ENCODE measurements at places on chromosomes 12 and 14. TPM values are rescaled to one million over a fixed set of nuclear protein-coding genes. Genes with fewer than 3 reads are reported as not detected.

DNA sequence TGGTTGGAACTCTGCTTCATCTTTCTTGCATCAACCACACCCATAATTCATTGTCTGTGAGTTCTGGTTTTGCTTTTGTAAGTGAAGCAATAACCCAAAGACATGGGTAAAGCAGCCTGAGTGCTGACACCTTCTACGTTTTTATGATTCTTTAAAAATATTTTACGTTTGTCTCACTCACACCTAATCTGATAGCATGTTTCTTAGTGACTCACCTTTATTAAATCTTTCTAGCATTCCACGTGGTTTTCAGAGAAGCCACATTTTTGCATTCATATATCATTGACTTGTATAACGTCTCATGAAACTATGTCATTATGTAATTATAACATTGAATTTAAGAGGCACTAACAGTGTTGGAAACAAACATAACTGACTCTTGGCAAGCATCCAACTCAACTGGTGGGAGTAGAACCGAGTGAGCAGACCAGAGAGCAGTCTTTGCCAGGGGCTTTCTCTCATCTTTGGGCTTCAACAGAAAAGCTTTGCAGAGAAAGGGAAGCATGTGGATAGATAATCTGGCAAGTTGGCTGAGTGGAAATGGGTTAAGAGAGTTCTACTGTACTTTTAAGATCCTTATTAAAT, 118.8 kb downstream of the TPH2 start:
- no peak for DNase-seq

- no peak for DNase-seq
Observed at GRCh38 chr14:93688820-93689219, 99.5 kb downstream of the PRIMA1 start.

Gene ALDH1L2
- 5.0 TPM for total RNA-seq

- no peak for DNase-seq
Observed at GRCh38 chr12:117363953-117364486, 2.6 kb upstream of the NOS1 start.

- no peak for DNase-seq
Observed at GRCh38 chr14:56808110-56808382, 2.2 kb downstream of the OTX2 start.

DNA sequence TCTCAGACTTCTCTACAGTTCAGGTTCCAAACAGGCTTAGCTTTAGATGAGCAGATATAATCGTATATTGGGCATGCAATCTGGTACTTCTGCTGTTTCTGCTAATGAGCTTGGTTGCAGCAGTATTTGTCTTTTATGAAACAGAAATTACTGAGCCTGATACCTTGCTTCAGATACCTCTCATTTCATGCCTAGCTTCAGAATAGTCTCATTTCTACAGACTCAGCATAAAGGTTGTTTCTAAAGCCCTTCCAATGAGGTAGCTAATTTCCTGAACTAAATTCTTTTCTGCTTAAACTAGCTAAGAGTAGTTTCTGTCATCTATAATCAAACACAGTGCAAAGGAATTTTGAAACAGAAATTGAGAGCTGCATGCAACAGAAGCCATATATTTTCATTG, 275.0 kb upstream of the KITLG start:
- DNase-seq: no peak

DNA sequence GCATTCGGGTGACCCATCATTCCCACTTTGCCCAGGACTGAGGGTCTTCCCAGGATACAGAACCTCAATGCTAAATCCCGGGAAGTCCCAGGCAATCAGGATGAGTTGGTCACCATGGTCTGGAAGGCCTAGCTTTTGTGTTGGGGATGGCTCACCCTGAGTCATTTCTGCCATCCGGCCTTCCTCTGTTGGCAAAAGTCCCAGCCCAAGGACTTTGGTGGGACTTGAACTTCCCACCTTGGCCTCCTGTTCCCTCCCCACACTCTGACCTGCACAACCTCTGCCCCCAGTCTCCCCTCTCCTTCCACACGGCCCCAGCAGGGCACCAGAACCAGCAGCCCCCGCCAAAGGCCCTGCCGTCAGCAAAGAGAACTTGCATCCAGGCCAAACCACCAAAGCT, 24.6 kb upstream of the NCOR2 start:
- no peak for DNase-seq

GRCh38 chr12:105030820-105031807, 45.0 kb downstream of the NOPCHAP1 start:
- no peak for DNase-seq

Gene TAS2R30
- total RNA-seq: 17.8 TPM

Gene PTCSC3
- not detected for total RNA-seq

DNA sequence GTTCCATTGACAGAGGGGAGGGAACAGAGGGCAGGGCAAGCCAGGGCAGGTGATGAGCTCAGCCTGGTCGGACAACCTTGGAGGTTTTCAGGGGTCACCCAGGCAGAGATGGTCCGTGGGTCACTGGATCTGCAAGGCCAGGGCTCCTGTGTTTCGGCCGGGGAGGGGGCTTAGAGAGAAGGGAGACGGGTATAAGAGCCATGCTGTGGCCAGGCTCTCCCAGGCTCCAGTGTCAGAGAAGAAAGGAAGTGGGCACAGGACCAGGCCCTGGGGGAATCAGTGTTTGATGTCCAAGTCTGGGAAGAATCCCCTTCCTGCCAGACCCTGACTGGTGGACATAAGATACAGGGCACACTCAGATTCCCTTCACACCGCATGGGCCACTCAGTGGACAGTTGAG, 36.9 kb downstream of the DIO3 start:
- DNase-seq: no peak
